ENCODE measurements at places on chromosomes 1 and 21.
A peak's percentile ranks its signal among the peaks of the same experiment; 100 is the strongest.

DNA sequence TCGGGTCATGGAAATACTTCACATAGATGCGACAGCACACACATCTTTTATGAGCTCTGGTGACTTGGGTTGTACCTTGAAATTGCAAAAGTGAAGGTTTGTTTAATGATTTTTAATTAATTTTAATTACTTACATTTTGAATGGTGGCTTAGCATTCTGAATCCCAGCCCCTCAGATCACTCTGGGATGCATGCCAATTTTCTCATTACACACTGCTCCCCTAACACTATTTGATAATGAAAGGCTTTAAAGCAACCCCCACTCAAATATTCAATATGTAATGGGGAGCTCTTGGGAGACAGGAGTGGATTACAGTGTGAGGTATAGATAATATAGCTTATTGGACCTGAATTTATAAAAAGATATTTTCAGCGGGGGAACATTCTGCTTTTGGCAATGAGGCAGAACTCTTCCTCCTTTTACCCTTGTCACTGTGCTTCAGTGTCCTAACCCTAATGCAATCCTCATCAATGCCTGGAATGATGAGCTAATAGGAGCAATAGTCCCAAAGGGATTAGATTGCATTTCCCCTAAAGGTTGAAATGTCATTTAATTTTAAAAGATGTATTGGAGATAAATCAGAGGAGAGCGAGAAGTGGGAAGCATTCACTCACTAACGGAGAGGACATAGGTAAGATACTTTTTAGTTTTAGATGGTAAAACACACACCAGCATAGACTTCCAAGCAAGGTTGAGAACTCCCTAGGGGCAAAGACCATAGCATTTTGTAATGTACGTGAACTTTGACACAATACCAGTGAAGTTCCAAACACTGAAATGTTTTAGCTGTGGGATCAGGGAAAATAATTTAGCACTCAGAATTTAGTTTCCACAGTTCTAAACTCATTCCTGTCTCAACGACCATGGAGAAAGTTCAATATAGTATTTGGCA is 384.1 kb upstream of the PLXNA2 start:
- no peak for DNase-seq

- DNase-seq, result no peak
Observed at GRCh38 chr1:154485106-154485505, 16.9 kb upstream of the TDRD10 start.

DNA sequence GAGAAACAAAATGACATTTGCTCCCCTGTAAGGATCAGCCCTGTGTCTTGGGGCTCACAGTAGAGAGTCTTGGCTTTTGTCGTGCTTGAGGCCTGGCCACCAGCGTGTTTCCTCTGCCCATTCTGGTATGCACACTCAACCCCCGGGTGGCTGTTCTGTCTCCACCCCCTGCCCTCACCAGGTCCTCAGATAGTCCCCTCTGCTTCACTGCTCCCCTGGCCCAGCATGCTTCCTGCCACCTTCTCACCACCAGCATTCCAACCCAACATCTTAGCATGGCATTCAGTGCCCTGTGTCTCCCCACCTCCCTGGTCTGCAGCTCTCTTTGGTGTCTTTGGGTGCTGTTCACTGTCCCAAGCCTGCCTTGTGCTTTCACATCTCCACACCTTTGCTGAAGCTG is 16.2 kb downstream of the ZNF362 start:
- DNase-seq, result no peak

- DNase-seq, result no peak
Observed at GRCh38 chr1:51325391-51325790, 5.0 kb downstream of the TTC39A start.

DNA sequence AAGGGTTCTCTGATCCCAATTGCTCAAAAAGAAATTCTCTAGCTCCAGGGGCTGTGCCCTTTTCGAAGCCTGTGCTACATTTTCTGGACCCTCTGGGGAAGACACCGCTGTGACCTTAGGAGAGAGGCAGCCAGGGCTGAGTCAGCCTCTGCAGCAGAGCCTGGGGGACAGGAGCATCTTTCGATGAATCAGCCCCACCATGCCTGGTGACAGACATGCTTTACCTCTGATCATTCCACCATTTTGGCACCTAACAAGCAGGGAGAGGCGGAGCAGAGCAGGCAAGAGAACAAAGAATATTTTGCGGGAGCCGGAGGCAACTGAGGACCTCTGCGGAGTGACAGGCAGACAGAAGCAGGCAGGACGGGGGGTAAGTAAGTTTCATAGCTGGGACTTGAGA is 84.9 kb downstream of the VWA5B1 start:
- no peak for DNase-seq

DNA sequence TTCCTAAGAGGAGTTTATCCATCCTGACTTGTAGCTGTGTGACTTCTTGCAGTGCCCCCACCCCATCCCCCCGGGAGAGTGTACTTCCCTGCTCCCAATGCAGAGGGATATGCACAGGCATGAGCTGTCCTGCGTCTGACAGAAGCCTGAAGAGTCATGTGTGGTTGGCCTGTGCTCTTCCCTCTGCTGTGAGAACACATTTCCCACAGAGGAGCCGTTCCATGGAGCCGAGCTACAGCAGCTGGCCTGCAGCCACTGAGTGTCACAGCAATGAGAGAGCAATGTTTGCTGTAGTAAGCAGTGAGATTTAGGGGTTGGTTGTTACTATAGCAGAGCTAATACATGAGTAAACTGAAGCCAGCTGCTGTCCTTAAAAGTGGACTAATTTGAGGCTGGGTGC is 22.0 kb downstream of the PARS2 start:
- no peak for DNase-seq

DNA sequence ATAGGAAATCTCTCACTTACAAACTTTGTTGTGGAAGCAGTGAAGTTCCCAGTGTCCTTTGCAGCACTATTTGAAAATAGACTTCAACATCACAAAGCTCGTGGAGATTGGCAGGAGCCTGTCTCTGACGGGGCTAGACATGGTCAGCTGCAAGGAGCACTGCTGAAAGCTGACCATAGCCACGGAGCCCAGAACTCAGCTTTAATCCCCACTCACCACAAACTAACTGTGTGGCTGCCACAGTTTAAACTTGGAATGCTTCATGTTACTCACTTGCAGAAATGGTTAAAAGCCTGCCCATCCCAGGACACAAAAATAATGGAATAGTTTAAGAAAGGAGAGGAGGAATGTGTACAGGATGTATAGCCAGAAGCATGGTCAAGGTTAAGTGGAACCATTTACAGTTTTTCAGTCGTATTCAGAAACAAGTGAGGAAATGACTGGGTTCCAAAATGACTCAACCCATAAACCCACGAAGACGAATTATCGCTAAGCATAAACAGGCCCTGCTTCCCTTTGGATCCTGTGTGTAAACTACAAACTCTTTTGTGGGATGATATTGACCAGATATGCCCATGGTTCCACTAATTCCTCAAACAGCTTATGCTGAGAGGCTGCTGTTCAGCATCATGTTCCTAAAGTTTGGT is 18.2 kb downstream of the DNALI1 start:
- DNase-seq, result no peak

GRCh38 chr1:40153073-40153770 is 8.0 kb upstream of the RLF start:
- DNase-seq, result peak; percentile 40

DNA sequence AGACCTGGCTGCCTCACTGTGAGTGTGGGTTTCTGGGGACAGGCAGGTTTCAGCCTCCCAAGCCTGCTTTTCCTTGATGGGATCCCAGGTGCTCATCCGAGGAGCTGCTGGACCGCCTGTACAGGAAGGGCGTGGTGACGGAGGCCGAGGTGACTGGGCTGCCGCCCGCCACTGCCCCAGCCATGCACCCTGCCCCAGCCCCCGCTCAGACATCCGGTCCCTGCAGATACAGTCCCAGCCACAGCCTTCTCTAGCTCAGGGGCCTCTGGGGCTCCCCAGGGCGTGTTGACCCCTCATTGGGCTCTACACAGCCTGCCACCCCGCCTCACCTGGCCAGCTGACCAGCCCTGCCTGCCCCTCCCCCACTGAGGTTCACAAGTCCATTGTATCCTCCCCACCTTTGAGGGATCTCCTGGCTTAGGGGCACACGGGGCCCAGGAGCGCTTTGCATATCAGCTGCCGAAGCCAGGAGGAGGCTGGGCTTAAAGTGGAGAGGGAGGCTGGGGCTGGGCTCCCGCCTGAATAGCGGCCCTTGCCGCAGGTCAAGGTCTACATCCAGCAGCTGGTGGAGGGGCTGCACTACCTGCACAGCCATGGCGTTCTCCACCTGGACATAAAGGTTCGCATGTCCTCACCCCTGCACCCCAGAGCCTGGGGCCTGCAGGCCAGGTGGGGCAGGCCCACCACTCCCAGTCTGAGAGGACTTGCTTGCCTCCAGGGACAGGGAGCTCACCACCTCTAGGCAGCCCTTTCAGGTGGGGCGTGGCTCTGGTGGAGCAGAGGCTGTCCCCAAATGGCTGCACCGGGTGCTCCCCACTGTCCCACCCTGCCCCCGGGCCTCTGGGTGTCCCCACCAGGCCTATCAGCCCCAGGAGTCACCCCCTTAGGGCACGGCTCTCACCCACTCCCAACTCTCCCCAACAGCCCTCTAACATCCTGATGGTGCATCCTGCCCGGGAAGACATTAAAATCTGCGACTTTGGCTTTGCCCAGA is 38.5 kb downstream of the TRIM11 start:
- DNase-seq, result no peak

DNA sequence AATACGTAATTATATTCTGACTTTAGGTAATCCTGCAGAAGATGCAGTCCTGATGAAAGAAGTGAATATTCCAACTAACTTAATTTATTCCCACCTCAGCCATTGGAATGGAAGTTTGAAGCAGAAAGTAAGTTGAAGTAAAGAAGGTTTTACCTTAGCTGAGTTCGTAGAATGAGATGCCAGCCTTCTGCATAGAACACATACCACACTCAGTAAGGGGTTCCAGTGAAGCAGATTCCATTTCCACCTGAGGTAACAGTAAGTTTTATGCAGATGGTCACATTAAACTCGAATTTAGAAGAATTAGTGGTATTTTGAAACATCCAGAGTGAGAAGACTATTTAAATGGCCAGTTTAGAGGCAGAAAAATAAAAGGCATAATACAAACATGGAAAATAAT is 20.2 kb downstream of the RBM11 start:
- no peak for DNase-seq

DNA sequence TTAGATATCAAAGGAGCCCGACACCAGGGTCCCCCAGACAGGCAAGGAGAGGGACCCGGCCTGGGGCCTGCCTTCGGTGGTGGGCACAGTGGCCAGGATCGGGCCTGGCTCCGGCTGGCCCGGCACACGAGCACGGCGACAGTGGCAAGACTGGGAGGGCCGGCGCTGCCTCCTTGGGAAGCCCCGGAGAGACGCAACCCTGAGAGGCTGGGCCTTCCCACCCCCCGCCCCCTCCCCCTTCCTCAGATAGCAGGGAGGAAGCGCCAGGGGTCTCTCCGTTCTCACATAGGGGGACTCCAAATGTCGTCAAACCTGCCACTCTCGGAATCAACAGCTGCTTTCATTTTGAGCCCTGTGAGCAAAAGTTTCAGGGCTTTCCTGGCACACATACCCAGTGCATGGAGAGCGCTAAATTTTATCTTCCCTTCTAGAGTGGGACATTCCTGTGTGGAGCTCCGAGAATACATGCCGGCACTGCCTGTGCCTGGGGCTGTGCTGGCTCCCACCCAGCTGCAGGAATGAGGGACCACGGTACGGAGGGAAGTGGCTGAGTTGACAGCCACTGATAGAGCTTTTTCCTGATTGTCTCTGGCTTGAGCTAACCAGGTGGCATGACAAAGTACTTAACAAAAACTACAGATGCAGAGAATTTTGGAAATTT is 62.4 kb downstream of the CD247 start:
- DNase-seq, result peak; percentile 18

GRCh38 chr21:33444499-33444898 is 35.3 kb downstream of the TMEM50B start:
- no peak for DNase-seq

DNA sequence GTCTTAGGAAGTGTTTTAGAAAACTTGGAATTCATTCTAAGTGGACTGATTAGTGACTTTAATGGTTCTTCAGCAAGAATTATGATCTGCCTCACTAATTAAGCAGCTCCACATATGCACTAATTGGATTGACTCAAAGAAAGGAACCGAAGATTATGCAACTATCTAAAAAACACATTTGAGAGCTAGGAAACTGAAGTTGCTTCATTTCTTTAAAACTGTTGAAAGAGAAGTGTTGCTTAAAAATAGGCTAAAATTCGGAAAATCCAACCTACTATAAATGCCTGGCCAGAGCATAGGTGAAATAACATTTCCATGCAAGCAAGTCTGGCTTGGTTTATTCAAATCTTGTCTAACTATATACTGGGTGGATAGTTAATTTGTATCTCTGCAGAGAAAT is 502.9 kb upstream of the ZRANB2 start:
- no peak for DNase-seq

GRCh38 chr1:117284399-117285215 is 73.9 kb upstream of the VTCN1 start:
- no peak for DNase-seq

DNA sequence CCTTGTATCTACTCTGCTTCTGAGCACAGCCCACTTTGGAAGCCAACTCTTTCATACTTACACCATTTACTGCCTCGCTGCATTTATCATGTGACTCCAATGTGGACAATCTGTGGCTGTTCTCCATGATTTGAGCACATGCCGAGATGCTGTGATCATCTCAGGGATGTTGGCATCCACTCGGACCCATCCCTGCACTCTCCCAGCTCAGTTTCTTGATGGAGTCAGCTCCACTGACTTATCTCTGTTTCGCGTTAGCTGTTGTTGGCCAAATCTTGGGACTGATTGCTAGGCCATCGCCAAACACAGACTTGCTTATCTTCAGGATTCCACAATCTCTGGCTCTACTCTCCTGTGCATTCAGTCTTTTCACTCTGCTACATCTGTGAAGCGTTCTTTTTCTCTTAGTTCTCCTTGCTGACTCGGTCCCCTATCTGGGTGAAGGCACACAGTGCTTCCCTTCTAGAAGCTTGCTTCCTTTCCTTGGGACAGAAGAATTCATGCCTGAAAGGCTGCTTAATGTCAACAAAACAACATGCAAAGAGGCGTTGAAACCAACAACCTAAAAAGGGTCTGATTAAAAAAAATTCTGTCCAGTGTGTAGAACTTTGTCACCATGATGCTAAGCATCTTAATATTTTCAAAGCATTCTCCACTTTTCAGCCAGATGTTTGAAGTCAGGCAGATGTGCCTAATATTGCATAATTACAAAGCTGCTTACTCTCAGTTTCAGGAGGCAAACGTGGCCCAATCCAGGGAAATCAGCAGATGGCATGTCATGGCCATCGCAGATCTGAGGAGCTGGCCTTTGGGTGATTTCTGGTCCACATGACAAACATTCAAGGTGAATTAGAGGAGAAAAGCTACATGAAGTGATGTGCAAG is 120.7 kb downstream of the NGF start:
- DNase-seq, result no peak

All from germinal center (tissue), 1 donor.